ENCODE measurements at places on chromosomes 3 and 15.

DNA sequence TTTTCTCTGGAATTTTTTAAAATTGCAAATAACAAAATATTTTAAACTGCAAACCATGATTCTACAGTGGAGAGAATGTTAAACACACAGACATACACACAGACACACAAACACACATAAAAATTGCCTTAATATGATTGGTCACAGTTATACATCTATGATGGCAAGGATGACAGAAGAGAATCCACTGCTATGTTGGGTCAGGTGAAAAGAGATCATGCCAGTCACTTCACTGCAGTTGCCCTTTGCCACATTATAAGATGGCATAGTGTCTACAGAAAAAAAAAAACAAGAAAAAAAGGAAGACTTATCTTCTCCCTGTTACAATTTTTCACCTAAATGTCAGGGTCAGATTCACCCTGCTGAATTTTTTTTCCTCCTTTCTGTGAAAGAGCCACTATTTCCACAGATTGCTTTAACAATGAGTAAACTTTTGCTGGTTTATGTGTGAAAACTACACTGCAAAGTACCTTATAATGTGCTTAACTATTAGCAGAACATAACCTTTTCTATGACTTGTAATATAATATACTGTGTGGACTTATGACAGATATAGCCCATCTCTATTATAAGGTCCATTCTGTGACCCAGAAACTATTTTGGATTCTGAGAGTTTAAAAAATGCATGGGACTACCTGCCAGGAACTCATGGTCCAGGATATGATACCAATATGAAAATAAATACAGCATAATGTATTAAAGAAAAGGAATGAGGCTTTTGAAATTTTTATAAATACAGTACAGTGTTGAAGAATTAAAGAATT lies 111.9 kb downstream of the RBMS3 start:
- DNase-seq: no peak

GRCh38 chr3:177446165-177446601 lies 248.9 kb upstream of the TBL1XR1 start:
- no peak for DNase-seq

GRCh38 chr3:39169712-39170111 lies 16.3 kb upstream of the CSRNP1 start:
- no peak for DNase-seq

DNA sequence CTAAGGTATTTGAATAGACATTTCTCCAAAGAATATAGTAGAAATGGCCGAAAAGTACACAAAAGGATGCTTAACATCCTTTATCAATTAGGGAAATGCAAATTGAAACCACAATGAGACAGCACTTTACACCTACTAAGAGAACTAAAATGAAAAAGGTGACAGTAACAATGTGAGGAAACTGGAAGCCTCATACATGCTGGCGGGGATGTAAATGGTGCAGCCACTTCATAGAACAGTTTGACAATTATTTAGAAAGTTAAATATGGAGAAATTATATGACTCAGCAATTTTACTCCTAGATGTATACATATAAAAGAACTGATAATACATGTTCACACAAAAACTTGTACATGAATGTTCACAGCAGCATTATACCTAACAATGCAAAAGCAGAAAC lies 13.4 kb downstream of the SPICE1 start:
- no peak for DNase-seq

DNA sequence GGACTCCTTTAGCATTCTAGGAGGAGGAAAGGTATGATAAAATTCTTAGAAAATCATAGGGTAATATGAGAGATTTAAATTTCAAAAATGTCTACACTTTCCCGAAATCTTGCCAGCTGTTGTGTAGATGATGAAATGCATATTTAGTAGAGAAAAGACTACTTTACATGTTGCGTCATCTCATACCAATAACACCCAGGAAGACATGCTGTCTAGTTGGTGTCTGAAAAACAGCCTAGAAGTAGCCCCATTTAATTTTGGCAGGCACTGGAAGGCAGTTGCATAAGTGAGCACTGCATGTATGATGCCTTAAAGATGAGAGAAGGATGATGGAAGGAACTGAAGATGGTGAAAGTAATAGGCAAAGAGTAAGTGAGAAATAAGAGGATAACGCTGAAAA lies 310.5 kb upstream of the TPM1 start:
- DNase-seq: no peak

GRCh38 chr3:55802816-55803215 lies 315.7 kb upstream of the WNT5A start:
- no peak for DNase-seq
